ENCODE measurements at places on chromosomes 7 and 10. TPM values are rescaled to one million over a fixed set of nuclear protein-coding genes. Genes with fewer than 3 reads are reported as not detected.

Gene ACHE
- 4.3 TPM for total RNA-seq

GRCh38 chr10:90589825-90590224 lies 268.0 kb downstream of the HTR7 start:
- DNase-seq = no peak
- H3K27ac ChIP-seq = no peak overlapping the region
- H3K4me1 ChIP-seq = no peaks in the 10 kb centered on the region
- H3K27me3 ChIP-seq = no peaks in the 10 kb centered on the region
- H3K36me3 ChIP-seq = no peaks in the 10 kb centered on the region

- H3K36me3 ChIP-seq = no peaks in the 10 kb centered on the region
- no peaks in the 10 kb centered on the region for H3K4me1 ChIP-seq
- DNase-seq = no peak
- no peaks in the 10 kb centered on the region for H3K27me3 ChIP-seq
Measured at GRCh38 chr10:59393349-59393748, 31.0 kb upstream of the FAM13C start.

DNA sequence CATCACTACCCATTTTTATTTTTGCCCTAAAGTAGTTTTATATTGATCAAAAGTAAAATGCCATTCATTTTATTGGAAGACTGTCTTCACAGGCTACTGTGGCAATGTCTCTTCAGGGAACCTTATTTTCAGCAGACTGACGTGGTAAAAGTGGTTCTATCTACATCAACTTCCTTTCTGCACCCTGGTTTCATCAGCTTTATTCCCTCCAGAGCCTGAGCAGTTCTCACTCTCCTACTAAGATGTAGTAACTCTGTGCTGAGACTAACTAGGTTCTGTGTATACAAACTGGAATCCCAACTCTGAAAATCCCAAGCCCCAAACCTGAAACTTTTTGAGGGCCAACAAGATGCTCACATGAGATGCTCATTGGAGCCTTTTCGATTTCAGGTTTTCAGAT lies 155.3 kb downstream of the SFMBT2 start:
- no peak for DNase-seq
- H3K27me3 ChIP-seq = no peaks in the 10 kb centered on the region
- peaks cover under 1% of the 10 kb centered on the region for H3K4me1 ChIP-seq
- H3K36me3 ChIP-seq = no peaks in the 10 kb centered on the region
- no peak overlapping the region for H3K4me3 ChIP-seq
